ENCODE measurements at places on chromosomes 1 and 21. TPM values are rescaled to one million over a fixed set of nuclear protein-coding genes. Genes with fewer than 3 reads are reported as not detected.

KCNJ9 gene
- total RNA-seq: 1.3 TPM

PGLYRP3 gene
- not detected for total RNA-seq

DNA sequence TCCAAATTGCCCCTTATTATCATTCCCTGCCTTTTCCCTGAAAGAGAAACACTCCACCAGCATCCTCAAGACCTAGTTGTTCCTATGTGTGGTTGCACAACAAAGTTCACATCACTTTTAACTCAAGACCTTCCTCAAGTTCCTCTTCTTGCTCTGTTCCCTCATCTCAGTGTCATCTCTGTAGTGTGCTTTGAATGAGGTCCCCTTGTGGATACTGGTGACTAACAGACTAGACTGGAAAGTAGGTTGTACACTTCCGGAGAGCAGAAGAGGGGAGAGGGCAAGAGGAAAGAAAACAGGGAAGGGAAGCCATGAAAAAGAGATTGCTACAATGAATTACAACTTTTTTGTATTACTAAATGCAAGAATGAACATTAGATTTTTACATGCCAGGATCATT lies 853.8 kb downstream of the USP25 start:
- ATAC-seq: no peak

- ATAC-seq: peak; percentile 64
These were observed 135.9 kb downstream of the TM2D1 start for GRCh38 chr1:61588736-61589672.

- no peak for ATAC-seq
These were observed 25.3 kb downstream of the DTL start for GRCh38 chr1:212060632-212061472.

- ATAC-seq: peak; percentile 60
These were observed 118.3 kb downstream of the OLFML2B start for GRCh38 chr1:161905269-161905884.

DNA sequence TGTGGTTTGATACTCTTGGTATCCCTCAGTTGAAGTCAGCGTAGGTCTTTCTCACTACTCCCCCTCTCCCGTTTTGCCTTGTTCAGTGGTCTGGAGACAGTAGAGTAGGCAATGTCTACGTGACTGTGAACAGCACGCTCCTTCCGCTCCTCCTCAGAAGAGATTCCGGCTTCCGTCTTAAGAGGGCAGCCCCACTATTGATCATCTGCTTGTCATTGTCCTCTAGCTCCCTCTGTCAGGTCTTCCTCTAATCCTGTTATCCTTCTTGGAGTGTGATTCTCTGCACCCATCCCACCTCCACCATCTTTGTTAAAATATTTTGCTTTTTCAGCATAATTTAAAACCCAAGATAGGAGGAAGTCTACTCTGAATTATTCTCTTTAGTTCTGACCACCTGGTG lies 129.9 kb upstream of the KCNK2 start:
- ATAC-seq: no peak

DNA sequence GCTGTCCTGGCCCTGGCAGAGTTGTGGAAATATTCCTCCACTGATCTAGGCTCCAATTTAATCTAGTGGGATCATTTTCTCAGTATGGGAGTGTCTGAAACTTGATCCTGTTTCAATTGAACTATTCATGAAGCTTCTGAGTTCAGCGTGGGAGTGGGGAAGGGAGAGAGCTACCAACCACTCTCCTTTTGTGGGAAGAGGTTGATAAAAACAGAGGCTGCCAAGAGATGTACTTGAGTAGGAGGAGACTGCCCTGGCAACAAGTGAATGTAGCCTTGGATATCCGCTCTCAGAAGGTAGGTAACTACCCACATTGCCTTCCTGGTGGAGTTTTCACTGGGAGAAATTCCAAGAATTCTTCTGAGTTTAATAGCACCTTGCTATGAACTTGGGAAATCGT lies at the start of gene CTXND2:
Gene CTXND2, plus strand, starts transcription at position 119 of the 400 bp plus-strand sequence. CDS start 25,179 bp downstream, outside the sequence.
- ATAC-seq: no peak

DNA sequence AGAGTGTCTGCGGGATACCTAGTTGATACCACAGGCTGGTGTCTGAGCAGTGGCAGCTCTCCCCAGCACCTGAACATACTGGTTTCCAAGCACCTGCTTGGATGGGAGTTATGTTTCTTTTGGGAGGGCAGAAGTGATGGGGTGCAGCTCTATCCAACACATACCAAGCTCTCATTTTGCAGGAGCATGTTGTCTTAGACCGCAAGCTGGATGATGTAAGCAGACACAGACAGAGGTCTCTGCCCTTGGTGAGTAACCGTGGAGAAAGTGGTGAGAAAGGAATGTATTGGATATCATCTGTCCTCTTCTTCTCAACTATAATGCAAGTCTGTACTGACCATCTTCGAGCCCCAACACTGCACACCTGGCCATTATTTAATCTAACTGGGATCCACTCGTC lies 37.4 kb downstream of the ZNF496 start:
- peak; percentile 22 for ATAC-seq

DNA sequence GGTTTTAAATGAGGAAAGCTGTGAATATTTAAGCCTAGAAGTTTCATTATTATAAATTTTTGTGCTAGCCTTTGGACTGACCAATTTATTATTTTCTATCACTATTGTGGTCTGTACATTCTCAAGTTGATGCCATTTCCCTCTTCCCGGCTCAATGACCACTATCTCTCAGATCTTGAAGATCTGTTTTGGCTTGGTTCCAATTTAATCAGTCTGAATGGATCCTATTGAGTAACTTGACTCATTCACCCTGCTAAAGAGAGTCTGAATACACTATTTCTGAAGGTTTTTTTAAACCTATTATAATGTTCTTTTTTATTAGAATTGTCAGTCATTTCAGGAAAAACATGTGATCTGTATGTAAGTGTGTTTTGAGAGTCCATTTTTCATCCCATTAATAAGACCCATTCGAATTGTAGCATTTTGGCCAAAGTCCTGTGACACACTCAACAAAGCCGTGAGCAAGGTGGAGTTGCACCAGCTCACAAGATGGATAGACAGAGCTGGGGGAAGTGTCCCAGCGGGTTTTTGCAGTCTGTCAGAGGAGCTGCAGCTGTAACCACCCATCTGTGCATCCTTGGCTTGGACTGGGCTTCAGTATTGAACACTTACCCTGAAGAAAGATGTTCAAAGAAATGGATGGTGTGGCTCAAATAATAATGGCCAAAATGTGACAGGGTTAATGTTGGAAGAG lies 145.6 kb downstream of the NFIA start:
- ATAC-seq: no peak

- ATAC-seq: no peak
These were observed 1.1 kb downstream of the CTPS1 start for GRCh38 chr1:40980453-40981121.

DNA sequence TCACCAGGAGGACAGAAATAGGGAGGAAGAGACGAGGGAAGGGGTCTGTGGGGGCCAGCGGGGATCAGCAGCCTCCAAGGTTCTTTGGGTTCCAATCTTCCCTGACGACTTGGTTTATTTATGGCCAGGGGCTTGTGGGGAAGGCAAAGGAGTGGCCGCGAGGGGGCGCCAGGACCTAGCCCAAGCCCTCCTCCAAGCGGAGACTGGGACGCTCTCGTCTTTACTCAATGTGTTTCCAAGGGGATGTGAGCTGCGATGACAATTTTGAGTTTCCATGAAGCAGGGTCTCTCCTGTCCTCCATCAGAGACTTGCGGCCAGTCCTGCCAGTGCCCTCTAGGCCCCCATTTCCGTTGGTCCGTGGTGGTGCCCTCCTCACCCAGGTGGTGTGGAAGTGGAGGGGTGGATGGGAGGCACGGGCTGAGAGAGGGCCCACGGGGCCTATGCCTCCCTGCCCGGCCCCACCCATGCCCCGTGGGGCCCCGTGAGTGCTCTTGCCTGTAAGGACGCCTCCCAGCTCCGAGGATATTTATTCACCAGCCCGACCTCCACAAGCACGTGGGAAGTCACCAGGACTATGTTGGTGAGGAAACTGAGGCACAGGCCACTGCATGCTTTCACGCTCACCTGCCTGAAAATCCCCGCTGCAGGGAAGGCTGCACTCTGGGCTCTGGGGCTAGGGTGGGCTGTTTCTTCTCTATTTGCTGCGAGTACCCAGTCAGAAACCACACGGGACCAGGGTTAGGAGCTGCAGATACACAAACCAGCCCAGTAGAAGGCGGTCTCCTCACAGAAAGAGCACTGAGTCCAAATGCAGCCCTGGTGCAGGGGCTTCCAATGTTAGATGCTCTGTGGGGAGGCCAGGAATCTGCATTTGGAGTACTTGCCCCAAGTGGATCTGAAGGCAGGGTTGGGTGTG lies 26.5 kb downstream of the DMRTB1 start:
- ATAC-seq: peak; percentile 96

DNA sequence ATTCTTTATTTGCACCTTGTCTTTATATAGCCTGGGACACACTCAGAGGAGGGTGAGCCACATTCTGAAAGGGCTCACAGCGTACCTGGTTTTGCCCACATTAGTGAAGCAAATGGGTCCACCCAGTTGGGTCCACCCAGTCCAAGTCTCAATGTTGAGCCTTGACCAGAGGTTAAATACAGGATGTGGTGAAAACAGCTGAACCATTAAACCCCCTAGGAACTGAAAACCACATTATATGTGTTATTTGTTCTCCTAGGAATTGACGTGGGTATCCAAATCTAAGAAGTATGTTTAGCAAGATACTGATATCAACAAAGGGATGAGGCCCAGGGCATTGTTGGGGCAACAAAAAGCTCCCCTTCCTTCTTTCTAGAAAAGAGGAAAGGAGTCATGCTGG lies 83.8 kb downstream of the SETD4 start:
- ATAC-seq: no peak

DNA sequence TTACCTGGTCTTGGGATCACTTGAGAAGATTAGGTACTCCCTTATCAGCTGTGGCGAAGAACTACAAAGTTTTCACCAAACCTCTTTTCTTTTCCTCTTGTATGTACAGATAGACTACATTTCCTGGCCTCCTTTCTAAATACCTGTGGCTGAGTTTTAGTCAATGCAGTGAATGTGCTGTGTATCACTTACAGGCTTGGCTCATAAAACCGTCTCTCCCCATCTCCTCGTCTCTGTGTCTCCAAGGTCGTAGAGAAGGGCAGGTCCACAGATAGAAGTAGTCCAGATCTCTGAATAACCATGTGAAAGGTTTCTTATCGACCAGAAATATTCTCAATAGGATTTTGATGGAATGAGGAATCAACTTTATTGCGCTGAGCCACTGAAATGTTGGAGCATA lies 9.0 kb upstream of the JUN start:
- ATAC-seq: no peak
